ENCODE measurements at places on chromosomes 1 and 21. TPM values are rescaled to one million over a fixed set of nuclear protein-coding genes. Genes with fewer than 3 reads are reported as not detected.

CORT gene
- total RNA-seq = 0.98 TPM

KCNH1 gene
- total RNA-seq = 0.22 TPM

- no peaks in the 10 kb centered on the region for H3K27me3 ChIP-seq
- no peaks in the 10 kb centered on the region for H3K36me3 ChIP-seq
- no peak for DNase-seq
- H3K4me3 ChIP-seq = no peak within 1 kb of the TSS
These were observed at the start of gene KRTAP19-3 for GRCh38 chr21:30491963-30492428. Gene KRTAP19-3, minus strand, starts transcription at chr21:30492013. Its CDS starts 56 bp downstream, at chr21:30491957.

- DNase-seq = no peak
- peaks cover 87% of the 10 kb centered on the region for H3K4me1 ChIP-seq
- H3K27ac ChIP-seq = no peak overlapping the region
- H3K4me3 ChIP-seq = no peak overlapping the region
- no peaks in the 10 kb centered on the region for H3K36me3 ChIP-seq
These were observed 6.9 kb upstream of the GPR153 start for GRCh38 chr1:6267686-6268322.

GRCh38 chr21:41887667-41888066 lies 8.5 kb upstream of the PRDM15 start:
- peaks cover 11% of the 10 kb centered on the region for H3K36me3 ChIP-seq
- H3K27me3 ChIP-seq = no peaks in the 10 kb centered on the region
- no peaks in the 10 kb centered on the region for H3K4me1 ChIP-seq
- no peak overlapping the region for H3K4me3 ChIP-seq
